ENCODE measurements at places on chromosomes 6 and 20.

DNA sequence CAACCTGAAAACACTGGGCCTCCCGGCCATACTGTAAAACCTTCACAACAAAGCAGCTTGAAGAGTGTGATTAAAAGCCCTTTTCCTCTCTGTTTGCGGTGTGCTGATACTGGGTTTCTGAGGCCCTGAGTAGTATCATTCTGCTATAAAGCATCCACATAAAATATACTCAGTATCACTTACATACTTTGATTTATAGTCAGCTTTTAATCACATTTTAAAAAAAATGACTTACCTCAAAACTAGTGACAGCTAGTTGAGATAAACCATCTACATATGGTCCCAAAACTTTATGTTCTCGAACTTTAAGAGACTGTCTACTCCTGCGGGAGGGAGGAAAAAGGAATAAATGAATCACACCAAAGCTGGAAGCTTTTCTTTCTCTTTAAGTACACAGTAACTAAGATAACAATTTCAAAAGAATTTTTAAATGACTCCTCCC lies 135.7 kb downstream of the KIF13A start:
- no peak for DNase-seq

DNA sequence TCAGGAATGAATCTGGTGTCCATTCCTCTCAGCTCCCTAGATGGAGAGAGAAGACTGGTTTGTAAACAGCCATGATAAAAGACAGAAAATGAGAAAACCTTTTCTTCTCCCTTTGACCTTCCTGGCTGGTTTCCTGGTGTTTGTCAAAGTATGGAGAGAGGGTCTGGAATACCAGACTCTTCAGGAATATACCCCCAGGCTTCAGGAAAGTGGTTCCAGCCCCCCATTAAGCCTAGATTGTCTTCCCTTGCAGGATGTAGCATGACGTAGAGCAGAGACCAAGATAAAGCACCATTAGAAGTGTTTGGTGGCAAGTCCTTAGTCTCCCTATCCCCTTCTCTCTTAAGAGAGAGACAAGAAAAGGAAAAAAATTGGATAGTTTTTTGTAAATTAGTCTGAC lies 51.1 kb downstream of the EIF2S2 start:
- no peak for DNase-seq

DNA sequence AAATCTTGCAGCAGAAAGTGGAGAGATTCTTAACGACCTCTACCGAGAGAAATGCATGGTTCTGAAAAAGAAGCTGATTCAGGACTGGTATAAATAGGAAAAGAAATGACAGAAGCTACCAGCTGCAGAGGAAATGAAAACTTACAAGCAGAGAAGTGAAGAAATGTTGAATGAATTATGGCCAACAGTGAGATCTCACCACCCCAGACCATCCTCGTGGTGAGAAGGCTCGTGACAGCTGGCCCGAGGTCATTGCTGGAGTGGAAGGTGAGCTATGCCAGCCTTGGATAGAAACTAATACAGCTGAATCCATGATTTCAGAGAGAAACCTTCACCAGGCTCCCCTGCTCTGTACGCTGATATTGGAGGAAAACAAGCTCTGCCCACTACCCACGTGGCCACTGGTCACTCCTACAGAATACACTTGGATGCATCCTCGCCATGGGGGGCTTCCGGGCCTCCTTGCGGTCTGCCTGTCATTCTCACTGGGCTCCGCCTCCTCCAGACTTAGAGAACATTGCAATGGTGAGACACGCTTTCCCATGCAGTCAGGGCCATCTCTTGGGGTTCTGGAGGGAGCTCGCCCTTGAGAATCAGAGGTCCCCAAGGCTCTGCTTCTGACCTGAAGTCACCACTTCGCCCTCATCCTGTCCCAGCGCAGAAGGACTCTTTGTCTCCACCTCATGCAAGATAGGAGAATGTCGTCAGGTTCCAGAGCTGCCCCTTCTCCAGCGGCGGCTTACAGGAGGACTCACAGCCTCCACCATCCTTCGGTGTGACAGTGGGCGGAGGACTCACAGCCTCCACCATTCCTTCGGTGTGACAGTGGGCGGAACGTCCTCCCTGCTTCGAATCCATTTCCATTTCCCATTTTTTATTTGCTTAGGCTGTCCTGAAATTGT lies 10.6 kb upstream of the TUBB2B start:
- no peak for DNase-seq

DNA sequence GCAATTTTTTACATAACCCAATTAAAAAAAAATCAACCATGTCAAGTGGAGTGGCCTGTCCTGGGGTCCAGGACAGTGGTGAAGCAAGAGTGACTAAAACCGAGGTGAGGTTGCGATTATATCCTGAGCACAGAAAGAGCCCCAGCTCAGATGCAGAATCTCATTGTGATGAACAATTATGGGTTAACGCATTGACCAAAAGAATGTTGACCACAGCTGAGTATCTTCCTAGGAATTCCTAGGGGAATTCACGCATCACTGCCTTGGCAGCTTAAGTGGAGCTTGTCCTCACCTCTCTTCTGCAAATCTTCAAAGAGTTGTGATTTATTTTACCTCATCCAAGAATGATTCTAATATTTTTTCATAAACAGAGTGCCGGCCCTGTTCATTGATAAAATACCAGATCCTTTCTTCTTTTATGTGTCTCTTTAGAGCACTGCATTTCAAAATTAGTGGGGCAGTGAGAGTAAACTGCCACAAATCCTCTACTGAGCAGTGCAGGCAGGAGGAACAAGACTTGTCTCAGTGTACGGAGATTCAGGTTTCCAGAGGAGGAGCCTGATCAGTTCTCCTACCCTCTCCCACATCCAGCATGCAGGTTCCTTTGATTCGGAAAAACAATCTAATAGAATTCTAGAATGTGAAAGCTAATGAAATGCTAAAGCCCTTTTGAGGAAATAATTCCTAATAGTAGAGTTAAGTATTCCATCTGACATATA lies 60.1 kb upstream of the ZNF184 start:
- no peak for DNase-seq

DNA sequence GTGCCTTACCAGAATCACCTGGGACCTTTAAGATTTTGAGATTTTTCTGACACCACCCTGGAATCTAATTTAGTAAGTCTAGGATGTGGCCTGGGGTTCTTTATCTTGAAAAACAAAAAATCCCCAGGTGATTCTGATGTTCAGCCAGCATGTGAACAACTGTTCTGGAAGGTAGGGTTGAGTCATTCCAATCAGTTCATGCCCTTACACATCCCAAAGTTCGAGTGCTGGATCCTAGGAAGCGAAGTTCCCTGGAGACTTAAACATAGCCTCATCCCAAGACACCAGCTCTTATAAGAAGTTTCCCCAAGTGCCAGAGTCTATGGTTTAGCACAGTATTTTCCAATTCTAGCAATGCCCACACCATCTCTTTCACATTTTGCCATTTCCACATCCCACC lies 6.3 kb upstream of the TSHZ2 start:
- no peak for DNase-seq

DNA sequence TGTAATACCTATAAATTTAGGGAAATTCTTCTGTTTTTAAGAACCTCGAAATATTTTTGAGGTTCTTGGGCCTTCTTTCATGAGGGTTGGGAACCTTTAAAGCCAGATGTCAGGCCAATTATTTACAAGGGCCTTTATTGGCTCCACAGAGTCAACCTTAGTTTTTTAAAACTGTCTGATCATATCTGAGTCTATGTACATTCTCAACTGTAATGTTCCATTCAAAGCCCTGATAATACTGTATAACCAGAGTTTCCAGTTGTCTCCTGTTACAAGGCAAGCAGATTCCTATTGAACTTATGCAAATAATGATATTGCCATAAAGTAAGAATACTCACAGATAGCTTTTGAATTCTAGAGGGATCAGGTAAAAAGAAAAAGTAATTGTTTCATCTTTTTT lies 545.5 kb downstream of the EPM2A start:
- DNase-seq, result no peak
